GM23338 (cell line): ENCODE measurements at places on chromosomes 2 and 18. TPM values are rescaled to one million over a fixed set of nuclear protein-coding genes. Genes with fewer than 3 reads are reported as not detected.

Gene FBXO15
- 0.21 and 4.1 TPM in 2 replicates for total RNA-seq

DNA sequence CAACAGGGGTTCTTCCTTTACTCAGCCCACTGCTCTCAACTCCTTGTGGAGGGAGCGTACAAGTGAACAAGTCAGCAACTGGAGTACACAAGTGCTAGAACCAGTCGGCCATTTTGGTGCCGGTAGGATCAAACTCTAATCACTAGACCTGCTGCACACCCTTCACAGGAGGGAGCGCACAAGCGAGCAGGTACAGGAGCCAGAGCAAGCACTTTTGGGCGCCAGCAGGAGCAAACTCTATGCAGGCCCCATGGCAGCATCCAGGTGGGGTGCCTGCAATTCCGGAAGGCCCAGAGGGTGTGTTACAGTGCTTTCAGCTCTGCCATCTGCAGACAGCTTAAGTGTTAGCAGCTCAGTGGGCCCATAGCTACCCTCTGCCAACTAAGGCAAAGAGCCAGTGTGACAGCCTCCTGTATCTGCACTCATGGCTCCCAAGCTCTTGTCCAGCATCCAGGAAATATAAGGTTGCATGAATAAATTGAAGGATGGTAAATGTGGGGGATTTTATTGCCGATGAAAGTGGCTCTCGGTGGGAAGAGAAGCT lies 426.1 kb downstream of the DCC start:
- no peaks in the 10 kb centered on the region for H3K36me3 ChIP-seq
- DNase-seq, result no peak
- H3K27ac ChIP-seq, result no peak overlapping the region
- H3K27me3 ChIP-seq, result no peaks in the 10 kb centered on the region
- H3K4me3 ChIP-seq, result no peak overlapping the region

GRCh38 chr2:206361407-206362045 lies 81.8 kb upstream of the ADAM23 start:
- no peak overlapping the region for H3K27ac ChIP-seq
- H3K4me1 ChIP-seq, result no peaks in the 10 kb centered on the region
- H3K27me3 ChIP-seq, result no peaks in the 10 kb centered on the region
- no peaks in the 10 kb centered on the region for H3K36me3 ChIP-seq
- H3K4me3 ChIP-seq, result no peak overlapping the region

- no peak overlapping the region for H3K4me3 ChIP-seq
- DNase-seq, result no peak
- H3K36me3 ChIP-seq, result no peaks in the 10 kb centered on the region
- H3K27me3 ChIP-seq, result no peaks in the 10 kb centered on the region
- H3K4me1 ChIP-seq, result no peaks in the 10 kb centered on the region; the same call in 1 of the 2 replicates
- H3K27ac ChIP-seq, result no peak overlapping the region
These were observed 508.0 kb downstream of the BCL11A start for GRCh38 chr2:60045456-60045855.

DNA sequence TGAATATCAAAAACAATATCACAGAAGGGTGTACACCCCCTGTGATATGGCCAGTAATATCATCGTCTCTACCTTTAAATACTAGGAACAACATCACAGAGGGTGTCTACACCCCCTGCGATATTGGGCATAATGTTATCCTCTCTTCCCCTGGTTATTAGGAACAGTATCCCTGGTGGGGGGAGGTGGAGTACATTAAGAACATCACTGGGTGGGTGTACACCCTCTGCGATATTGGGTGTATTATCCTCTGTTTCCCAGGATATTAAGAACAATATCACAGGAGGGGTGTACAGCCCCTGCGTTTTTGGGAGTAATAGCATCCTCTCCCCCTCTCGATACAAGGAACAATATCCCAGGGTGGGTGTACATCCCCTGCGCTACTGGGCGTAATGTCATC lies 1932.8 kb downstream of the SUCLG1 start:
- DNase-seq, result no peak
- H3K27ac ChIP-seq, result no peak overlapping the region
- H3K27me3 ChIP-seq, result no peaks in the 10 kb centered on the region
- H3K4me1 ChIP-seq, result no peaks in the 10 kb centered on the region
- H3K4me3 ChIP-seq, result no peak overlapping the region
